ENCODE measurements at places on chromosomes 11 and 22.
A peak's percentile ranks its signal among the peaks of the same experiment; 100 is the strongest.

GRCh38 chr11:118290923-118291322, 13.6 kb upstream of the CD3E start:
- DNase-seq = peak; percentile 73

GRCh38 chr11:72114570-72114969, 2.1 kb upstream of the ANAPC15 start:
- DNase-seq = no peak

GRCh38 chr11:113596658-113597057, 109.5 kb downstream of the TMPRSS5 start:
- DNase-seq = no peak

- DNase-seq = no peak
These were observed 988 bp downstream of the MGAT3 start for GRCh38 chr22:39457556-39458443.

DNA sequence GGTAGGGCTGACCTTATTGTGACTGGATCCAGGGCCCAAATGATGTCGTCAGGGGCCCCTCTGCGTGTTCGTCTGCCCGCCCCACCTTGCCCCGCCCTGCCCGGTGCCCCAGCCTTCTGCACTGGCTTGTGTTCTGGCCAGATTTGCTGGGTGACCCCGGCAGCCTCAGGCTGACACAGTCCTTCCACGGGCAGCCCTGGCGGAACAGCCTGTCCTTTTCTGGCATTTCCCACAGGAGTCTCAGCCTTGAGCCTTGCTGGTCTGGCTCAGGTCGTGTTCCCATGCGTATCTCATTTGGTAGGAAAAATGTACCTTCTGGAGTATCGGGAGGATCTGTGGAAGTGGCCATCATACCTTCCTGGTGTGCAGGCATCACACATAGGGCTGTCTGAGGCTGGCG, 31.0 kb downstream of the IGHMBP2 start:
- DNase-seq = no peak

DNA sequence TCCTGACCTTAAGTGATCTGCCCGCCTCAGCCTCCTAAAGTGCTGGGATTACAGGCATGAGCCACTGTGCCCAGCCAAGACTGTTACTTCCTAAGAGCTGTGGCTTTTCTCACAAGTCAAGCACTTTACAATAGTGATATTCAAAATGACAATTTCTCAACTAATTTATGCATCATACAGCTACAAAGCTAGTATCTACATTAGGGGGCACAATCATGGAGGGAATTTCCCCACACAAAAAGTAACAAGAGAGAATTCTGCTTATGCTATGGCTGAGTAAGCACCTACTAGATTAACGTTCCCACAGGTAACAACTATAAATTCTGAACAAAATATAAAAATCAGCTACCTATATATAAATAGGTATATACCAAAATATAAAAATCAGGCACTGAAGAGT, 72.7 kb downstream of the SBF2 start:
- DNase-seq = no peak

- peak; percentile 67 for DNase-seq
These were observed 63.5 kb upstream of the FDX1 start for GRCh38 chr11:110366291-110366690.

GRCh38 chr22:46436595-46437175, 100.7 kb downstream of the CELSR1 start:
- no peak for DNase-seq

- peak; percentile 30 for DNase-seq
These were observed 25.1 kb downstream of the KIAA1671 start for GRCh38 chr22:24977370-24978221.

GRCh38 chr11:75264356-75264755, 23.8 kb downstream of the TPBGL start:
- DNase-seq = no peak

Data from body of pancreas (tissue), 4 donors.